H4 (cell line): ENCODE measurements at places on chromosomes 3 and 15.

GRCh38 chr15:69042531-69042930 lies 28.0 kb downstream of the NOX5 start:
- no peak for DNase-seq

GRCh38 chr15:66644000-66644787 lies 57.8 kb upstream of the SMAD6 start:
- DNase-seq = no peak

GRCh38 chr15:51876169-51876568 lies 46.7 kb downstream of the TMOD3 start:
- no peak for DNase-seq

DNA sequence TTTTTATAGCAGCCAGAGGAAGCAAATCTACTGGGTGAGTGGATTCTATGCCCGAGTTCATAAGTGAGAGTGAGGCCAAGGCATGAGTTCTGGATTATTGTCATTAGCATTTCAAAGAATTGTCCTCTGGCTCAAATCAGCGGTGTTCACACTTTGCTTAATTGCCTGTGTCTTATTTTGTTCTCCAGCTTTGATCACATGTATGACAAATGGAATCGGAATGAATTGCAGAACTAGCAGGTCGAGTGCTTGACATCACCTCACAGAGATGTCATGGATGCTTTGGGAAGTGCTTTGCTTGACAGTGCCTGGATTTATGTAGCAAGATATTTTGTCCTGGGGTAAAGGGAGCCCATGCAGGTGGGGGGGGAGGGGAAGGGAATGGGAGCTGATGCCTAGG lies 68.0 kb downstream of the SH3GL3 start:
- DNase-seq = no peak

- peak; percentile 43 for DNase-seq
Observed at GRCh38 chr3:171187706-171188290, 161.3 kb upstream of the SLC2A2 start.

DNA sequence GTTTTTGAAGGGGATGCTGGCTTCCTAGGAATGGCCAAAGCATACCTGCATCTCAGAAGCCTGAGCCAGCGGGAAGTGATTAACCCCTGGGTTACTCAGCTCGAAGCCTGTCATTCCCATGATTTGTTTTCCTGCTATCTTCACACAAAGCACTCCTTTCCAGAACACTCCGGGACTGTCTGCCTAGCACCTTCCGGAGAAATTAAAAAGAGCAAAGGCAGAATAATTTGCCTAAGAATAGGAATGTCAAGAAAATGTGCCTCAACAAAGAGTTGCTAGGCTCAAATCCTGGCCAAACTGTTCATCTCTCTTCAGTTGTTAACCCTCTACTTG lies 34.1 kb downstream of the TPM1 start:
- DNase-seq = no peak

- DNase-seq = peak; percentile 6
Observed at GRCh38 chr3:32794487-32795308, 23.1 kb upstream of the TRIM71 start.

GRCh38 chr3:143811602-143812001 lies 36.7 kb downstream of the SLC9A9 start:
- DNase-seq = no peak

GRCh38 chr15:66765478-66766281 lies 63.6 kb downstream of the SMAD6 start:
- peak; percentile 91 for DNase-seq

DNA sequence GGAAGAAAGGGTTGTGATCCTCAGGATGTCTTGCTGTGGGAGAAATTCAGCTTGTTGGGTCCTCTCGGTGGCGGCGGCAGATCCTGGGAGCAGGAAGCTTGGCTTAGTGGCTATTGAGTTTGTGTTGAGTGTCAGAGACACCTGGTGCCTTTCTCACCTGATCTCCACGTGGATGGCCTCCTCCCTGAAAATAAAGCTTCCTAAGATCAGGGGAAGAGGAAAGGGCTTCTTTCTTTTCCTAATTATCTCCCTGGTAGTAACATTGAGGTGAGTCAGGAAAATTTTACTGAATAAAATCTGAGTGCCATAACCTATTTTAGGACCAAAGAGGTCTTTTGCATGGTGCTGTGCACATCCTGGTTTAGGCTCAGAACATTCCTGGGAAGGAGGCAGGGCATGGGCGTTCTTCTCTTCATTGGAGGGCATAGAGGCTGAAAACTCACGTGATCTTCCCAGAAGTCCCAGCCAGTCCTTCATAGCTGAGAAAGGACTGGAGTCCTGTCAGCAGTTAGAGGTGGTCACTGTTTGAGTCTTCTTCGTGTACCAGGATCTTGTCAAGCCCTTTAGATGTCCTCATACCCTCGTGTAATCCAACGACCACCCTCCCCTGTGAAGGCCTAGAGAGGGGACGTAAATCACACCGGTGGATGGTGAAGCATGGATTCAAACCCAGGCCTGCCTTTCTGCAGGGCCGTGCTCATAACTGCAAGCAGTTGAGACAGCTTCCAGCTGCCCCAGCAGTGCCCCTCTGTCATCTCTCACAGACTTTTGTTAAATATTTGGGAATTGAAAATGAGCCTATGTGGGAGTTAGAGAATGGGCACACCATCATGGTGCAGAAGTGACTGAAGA lies 1.1 kb downstream of the CMTM8 start:
- no peak for DNase-seq

DNA sequence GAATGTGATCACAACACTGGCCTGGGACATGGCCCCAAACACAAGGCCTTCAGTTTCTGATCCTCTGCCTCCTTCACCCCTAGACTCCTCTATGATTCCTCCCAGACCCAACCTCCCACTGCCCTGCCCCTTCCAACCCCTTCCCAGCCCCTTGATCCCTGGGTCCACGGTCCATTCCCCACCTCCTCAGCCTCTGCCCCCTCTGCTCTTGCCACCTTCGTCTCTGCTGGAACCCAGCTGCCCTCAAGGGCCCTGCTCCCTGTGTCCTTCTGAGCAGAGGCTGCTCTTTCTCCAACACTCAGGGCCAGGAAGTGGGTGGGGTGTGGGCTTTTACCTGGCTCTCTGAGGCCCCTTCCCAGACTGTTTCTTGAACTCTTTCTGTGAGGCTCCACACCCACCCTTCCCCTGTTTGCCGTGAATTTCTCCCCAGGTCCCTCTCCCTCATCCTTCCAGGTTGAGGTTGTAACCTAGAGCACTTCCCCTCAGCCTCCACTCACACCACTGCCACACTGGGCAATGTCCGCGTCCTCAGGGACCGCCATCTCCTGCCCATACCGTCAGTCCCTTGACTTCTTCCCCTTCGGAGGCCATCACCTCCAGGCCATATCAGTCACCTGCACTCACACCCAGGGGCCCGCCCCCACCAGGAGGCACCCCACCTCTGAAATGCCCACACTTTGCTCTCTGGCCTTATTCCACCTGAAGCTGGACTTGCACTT lies 18.7 kb upstream of the SLCO2A1 start:
- DNase-seq = no peak

- DNase-seq = peak; percentile 81
Observed at GRCh38 chr3:16484216-16484615, 29.3 kb downstream of the RFTN1 start.

GRCh38 chr3:176935194-176935888 lies 261.9 kb downstream of the TBL1XR1 start:
- no peak for DNase-seq

- no peak for DNase-seq
Observed at GRCh38 chr15:71650603-71651002, 159.8 kb upstream of the NR2E3 start.

GRCh38 chr15:95919460-95919859 lies 411.0 kb upstream of the NR2F2 start:
- DNase-seq = no peak

GRCh38 chr15:76116138-76116885 lies 56.5 kb downstream of the TMEM266 start:
- DNase-seq = no peak

GRCh38 chr3:61452535-61453090 lies 108.8 kb upstream of the PTPRG start:
- DNase-seq = no peak

DNA sequence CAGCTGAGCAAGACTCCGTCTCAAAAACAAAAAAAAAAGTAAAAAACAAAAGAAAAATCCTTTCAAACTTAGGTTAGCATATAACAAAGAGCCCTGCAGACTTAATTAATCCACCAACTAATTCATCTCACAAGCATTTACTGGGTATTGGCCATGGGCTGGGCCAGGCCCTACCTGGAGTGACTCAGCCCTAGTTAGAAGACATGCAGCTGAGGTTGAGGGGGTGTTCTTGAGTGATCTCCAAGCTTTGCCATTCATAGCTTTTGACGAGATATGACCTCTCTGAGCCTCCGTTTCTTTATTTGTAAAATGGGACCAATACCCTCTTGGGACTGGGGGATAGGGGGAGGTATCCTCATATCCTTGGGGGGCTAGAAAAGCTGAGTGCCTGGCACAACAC lies 7.8 kb downstream of the FBXL22 start:
- DNase-seq = no peak

GRCh38 chr3:162729686-162730085 lies 1233.1 kb downstream of the OTOL1 start:
- no peak for DNase-seq

DNA sequence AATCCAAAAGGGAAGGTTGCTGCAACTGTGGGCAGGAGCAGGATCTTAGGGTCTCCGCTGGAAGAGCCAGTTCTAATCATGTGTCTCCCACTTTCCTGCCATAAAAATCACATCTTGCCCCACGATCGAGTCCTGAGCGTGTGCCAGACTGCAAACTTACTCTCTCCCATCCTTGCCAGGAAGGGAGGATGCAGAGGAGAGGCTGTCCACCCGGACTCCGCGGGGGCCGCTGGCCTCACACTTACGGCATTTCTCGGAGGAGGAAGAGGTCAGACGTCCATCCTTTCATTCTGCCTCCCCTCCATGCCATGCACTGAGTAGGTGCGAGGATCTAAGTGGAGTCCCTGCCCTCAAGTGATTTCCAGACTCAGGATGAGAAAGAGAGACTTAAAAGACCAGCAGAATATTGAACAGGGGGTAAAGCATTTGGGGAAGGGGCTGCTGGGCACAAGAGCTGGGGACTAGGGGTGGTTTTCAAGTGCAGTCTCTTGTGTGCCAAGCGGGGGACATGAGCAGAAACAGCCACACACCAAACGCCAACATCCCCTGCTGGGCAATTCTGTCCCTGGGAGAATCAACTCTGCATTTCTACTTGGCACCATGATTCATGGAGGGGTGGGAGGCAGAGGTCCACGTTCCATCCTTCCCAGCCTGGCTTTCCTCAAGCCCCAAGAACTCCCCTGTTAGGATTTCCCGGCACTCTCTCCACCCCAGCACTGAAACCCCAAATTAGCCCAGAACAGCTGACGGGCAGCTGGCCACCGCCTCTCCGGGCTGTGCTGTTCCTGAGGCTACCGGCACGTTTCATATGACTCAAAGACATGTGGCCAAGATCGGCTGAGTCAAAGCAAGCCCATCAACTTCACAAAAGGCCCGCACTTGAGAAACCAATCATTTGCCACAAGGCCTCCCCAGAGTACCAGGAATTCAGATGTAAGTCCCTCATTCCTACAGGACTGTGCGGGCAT lies 11.6 kb downstream of the OXTR start:
- DNase-seq = peak; percentile 54

GRCh38 chr3:123229145-123229544 lies 27.4 kb downstream of the SEC22A start:
- DNase-seq = peak; percentile 16

DNA sequence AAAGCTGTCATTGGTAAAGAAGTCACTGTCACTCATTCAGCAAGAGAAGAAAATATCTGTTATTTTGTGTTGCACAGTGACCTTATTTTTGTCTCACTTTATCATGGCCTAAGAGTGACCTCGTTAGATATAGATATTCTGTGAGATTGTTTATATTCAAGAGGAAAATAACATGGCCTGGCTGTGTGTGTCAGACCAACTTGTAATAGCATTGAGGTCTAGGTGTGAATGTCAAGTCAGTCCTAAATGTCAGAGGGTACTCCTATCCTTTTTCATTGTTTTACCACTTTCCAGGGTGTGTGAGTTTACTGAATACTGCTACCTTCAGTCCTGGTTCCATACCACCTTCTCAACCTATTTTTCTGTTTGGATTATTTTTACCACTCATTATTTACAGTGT lies 18.5 kb upstream of the TM4SF4 start:
- DNase-seq = no peak

- DNase-seq = no peak
Observed at GRCh38 chr3:63128380-63128779, 149.7 kb upstream of the SYNPR start.

GRCh38 chr15:64437982-64438381 lies 22.4 kb upstream of the ZNF609 start:
- no peak for DNase-seq

GRCh38 chr15:93943586-93943985 lies 287.8 kb upstream of the MCTP2 start:
- no peak for DNase-seq

DNA sequence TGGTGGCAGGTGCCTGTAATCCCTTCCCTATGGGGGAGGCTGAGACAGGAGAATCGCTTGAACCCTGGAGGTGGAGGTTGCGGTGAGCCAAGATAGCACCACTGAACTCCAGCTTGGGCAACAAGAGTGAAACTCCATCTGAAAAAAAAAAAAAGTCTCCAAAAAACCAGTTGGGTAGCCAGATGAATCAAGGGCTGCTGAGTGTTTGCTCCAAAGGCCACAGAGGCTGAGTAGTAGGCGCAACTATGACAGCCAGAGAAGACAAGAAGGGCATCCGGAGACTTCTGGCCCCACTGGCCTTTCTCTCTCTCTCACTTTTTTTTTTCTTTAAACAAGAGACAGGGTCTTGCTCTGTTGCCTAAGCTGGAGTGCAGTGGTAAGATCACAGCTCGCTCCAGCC lies 131.8 kb downstream of the SMAD6 start:
- no peak for DNase-seq

DNA sequence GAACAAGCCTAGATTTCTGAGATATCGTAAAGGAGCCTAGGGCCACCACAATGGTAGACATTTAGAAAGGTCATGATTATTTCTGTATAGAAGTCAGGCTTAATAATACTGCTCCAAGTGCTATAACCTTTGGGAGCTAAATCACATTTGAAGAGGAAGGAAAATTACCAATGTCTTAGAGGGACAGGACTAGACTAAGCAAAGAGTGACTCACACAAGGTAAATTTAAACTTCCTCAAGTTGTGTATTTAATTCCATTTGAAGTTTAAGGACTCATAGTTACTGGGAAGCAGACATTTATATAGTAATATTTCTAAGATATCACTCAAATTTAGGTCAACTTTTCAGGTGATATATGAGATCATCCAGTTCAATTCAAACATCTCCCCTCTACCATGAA lies 227.6 kb upstream of the MME start:
- DNase-seq = no peak
